ENCODE measurements at places on chromosomes 7 and 10. TPM values are rescaled to one million over a fixed set of nuclear protein-coding genes. Genes with fewer than 3 reads are reported as not detected.

- H3K4me1 ChIP-seq: no peaks in the 10 kb centered on the region
- DNase-seq: no peak
Observed at GRCh38 chr7:38775506-38776175, 133.3 kb downstream of the VPS41 start.

- no peak overlapping the region for H3K27ac ChIP-seq
- H3K36me3 ChIP-seq: no peaks in the 10 kb centered on the region
- H3K4me3 ChIP-seq: no peak overlapping the region
- no peaks in the 10 kb centered on the region for H3K27me3 ChIP-seq
- DNase-seq: no peak
Observed at GRCh38 chr10:69800109-69800508, 1.6 kb upstream of the COL13A1 start.

SYT15B gene
- 10.5 TPM for total RNA-seq

DNA sequence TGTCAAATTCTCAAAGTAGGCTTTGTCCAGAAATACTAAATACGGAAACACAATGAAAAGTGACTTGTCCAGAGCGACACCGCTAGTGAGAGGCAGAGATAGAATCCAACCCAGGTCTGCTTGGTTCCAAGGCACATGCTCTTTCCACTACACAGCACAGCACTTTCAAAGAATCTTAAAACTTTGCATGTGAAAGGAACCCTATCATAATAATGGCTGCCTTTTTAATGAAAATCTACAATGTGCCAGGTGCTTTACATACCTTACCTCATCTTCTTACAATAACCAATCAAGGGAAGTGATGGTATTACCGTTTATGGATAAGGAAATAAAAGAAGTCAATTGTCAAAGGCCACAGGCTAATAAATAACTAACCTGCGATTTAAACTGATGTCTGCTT lies 2.6 kb downstream of the CHCHD3 start:
- no peaks in the 10 kb centered on the region for H3K27me3 ChIP-seq
- DNase-seq: no peak

RHOBTB1 gene
- 16.0 TPM for total RNA-seq

- no peak overlapping the region for H3K27ac ChIP-seq
- no peaks in the 10 kb centered on the region for H3K27me3 ChIP-seq
- peaks cover 22% of the 10 kb centered on the region for H3K36me3 ChIP-seq
- H3K4me3 ChIP-seq: no peak overlapping the region
Observed at GRCh38 chr7:45020915-45021314, 20.9 kb downstream of the CCM2 start.

DNA sequence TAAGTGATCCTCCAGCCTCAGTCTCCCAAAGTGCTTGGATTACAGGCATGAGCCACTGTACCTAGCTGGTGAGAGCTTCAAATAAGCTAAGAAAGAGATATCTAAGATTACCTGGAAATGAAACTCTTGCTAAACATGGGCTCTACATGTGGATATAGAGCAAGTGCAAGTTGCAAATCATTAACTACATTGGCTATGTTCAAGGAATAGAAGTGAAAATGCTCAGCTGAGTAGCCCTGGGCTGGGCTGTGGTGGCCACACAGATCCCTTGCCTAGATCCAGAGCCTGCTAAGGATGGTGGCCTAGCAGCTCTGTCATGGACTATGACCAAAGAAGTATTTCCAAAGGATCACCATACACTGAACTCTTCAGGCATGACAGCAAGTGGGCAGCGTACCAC lies 209.3 kb downstream of the PLXNA4 start:
- H3K4me1 ChIP-seq: peaks cover 4% of the 10 kb centered on the region
- no peaks in the 10 kb centered on the region for H3K36me3 ChIP-seq
- H3K27me3 ChIP-seq: peaks cover 5% of the 10 kb centered on the region
- no peak overlapping the region for H3K27ac ChIP-seq
- no peak overlapping the region for H3K4me3 ChIP-seq

- peaks cover 61% of the 10 kb centered on the region for H3K27me3 ChIP-seq
- DNase-seq: no peak
- no peak overlapping the region for H3K27ac ChIP-seq
- peak overlapping the region; percentile 56 for H3K4me3 ChIP-seq
- H3K36me3 ChIP-seq: no peaks in the 10 kb centered on the region
Observed at GRCh38 chr7:20798081-20798693, 11.5 kb upstream of the SP8 start.

DNA sequence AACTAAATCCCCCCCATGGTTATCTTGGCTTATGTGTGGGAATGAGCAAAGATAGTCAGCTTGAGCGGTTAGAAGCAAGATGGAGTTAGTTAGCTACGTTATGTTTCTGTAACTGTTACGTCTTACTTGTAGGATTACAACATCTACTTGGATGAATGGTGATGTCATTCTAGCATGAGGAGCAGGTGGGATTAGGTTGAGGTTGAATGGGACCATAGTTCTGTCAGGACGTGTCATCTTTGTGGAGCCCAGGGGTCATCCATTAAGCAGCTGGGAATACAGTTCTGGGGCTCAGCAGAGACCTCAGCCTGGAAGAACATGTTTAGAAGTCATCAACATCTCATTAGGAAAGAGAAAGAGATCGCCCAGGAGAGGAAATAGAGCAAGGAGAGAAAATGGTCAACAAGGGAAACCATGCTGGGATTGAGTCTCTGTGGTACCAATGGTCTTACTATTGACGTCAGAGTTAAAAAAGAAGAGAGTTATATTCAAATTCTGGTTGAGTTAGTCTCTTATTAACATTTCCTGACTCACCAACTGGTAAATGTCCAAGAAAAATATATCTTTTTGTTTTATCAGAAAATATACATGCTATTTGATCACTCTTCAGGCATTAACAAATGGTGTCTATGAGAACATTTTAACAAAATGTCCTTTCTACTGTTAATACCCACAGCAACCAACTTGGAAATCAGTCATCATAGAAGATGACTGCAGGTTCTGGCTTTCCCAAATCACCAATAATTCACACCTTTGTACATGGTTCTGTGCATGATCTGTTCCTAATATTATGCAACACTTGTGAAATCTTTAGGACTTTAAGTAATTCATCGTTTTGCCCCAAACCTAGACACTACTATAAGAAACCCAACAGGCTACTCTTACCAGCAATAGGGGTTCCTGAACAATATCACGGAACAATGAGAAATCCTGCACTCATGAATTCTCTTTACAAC lies 96.9 kb downstream of the KIAA1217 start:
- no peak for DNase-seq
- no peak overlapping the region for H3K4me3 ChIP-seq
- H3K36me3 ChIP-seq: no peaks in the 10 kb centered on the region
- H3K27ac ChIP-seq: no peak overlapping the region
- no peaks in the 10 kb centered on the region for H3K4me1 ChIP-seq

DNA sequence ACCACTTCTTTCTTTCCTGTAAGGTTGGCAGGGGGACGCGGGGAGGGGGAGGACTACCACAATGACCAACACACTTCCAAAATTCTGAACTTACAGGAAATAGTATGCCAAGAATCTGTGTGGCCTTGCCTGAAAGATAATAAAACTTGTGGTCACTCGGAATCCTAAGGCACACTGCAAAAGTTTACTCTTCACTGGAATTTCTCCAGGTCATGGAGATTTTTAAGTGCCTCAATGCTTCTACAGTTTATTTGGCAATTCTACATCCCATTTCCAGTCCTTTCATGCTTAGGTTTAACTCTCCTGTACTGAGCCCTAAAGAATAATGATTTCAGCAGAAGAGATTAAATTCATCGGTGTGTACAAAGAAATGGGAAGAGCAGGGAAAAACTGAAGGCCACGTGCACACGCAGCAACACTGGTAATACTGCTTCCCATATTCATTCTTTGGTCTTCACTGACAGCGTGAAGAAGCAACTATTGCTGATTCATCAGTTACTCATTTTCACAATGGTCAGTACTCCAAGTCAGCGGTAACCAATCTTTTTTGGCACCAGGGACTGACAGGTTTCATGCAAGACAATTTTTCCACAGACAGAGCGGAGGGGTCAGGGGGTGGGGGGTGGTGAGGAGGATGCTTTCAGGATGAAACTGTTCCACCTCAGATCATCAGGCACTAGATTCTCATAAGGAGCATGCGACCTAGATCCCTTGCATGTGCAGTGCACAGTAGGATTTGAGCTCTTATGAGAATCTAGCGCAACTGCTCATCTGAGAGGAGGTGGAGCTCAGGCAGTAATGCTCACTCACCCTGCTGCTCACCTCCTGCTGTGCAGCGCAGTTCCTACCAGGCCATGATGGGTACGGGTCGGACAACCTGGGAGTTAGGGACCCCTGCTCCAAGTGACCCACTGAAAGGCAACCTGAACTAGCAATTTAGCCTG lies 9.8 kb downstream of the LARP4B start:
- peak overlapping the region; percentile 29 for H3K27ac ChIP-seq
- peak; percentile 11 for DNase-seq
- H3K27me3 ChIP-seq: no peaks in the 10 kb centered on the region
- no peaks in the 10 kb centered on the region for H3K36me3 ChIP-seq
- H3K4me1 ChIP-seq: peaks cover 30% of the 10 kb centered on the region

ANKIB1 gene
- 63.8 TPM for total RNA-seq

- DNase-seq: no peak
- H3K27ac ChIP-seq: no peak overlapping the region
- peaks cover 11% of the 10 kb centered on the region for H3K36me3 ChIP-seq
- H3K27me3 ChIP-seq: no peaks in the 10 kb centered on the region
Observed at GRCh38 chr7:158676171-158676840, 28.3 kb downstream of the NCAPG2 start.

- no peaks in the 10 kb centered on the region for H3K36me3 ChIP-seq
- H3K27me3 ChIP-seq: peaks cover 46% of the 10 kb centered on the region
- no peak overlapping the region for H3K27ac ChIP-seq
- DNase-seq: no peak
Observed at GRCh38 chr10:17412323-17412722, 42.1 kb downstream of the ST8SIA6 start.

GRCh38 chr10:116629340-116629739 lies 8.6 kb downstream of the PNLIPRP2 start:
- peak; percentile 34 for DNase-seq
- H3K36me3 ChIP-seq: no peaks in the 10 kb centered on the region
- no peaks in the 10 kb centered on the region for H3K4me1 ChIP-seq

GRCh38 chr7:42483886-42484285 lies 246.9 kb upstream of the GLI3 start:
- H3K36me3 ChIP-seq: no peaks in the 10 kb centered on the region
- H3K4me1 ChIP-seq: peaks cover 39% of the 10 kb centered on the region
- no peak for DNase-seq
- H3K27ac ChIP-seq: peak overlapping the region; percentile 31
- no peak overlapping the region for H3K4me3 ChIP-seq

COL13A1 gene
- 29.2 TPM for total RNA-seq

DNA sequence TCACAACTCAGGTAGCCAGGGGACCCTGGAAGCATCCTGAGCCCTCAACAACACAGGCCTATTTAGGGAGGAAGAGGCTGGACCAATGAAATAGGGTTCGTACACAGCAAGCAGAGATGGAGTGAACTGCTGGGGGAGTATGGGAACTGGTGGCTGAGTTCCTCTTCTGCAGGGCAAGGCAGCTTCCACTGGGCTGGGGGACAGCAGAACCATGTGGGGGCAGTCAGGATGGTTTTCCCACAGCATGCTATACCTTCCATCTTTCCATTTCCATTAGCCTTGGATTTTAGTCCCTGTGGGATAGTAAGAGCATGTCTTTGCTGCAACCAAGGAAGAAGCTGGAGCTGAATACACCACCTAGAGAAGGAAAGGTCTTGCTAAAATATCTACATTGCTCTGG lies 370.6 kb downstream of the CCSER2 start:
- DNase-seq: peak; percentile 17
- no peak overlapping the region for H3K4me3 ChIP-seq
- H3K36me3 ChIP-seq: no peaks in the 10 kb centered on the region
- H3K27ac ChIP-seq: no peak overlapping the region
- no peaks in the 10 kb centered on the region for H3K27me3 ChIP-seq

PSMG3 gene
- 28.9 TPM for total RNA-seq

METTL2B gene
- 33.2 TPM for total RNA-seq

DNA sequence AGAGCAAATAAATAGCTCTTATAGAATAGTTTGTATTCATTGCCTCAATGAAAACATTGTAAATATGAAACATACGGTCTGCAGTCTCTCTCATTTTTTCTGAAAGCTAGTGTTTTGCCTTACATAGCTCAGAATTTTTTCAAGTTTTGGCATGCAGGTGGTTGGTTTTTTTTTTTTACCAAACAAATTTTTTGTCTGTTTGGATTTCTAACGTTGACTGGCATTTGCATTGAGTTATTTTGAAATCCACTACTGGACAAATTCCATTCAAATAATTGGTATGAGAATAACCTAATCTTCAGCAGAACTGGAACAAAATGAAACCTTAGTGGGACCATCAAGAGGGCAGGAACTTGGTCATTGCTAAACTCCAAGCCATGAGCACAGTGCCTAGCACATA lies 107.6 kb upstream of the SAMD8 start:
- H3K4me1 ChIP-seq: peaks cover 5% of the 10 kb centered on the region
- H3K27me3 ChIP-seq: no peaks in the 10 kb centered on the region
- no peak overlapping the region for H3K4me3 ChIP-seq
- H3K36me3 ChIP-seq: peaks cover 21% of the 10 kb centered on the region

GRCh38 chr7:137838706-137839315 lies 8.0 kb downstream of the DGKI start:
- H3K36me3 ChIP-seq: peaks cover 8% of the 10 kb centered on the region
- H3K27me3 ChIP-seq: no peaks in the 10 kb centered on the region
- no peak for DNase-seq
- H3K4me3 ChIP-seq: no peak overlapping the region

GRCh38 chr10:17662193-17663138 lies 18.5 kb downstream of the STAM start:
- no peaks in the 10 kb centered on the region for H3K27me3 ChIP-seq
- peaks cover 43% of the 10 kb centered on the region for H3K4me1 ChIP-seq
- no peak overlapping the region for H3K4me3 ChIP-seq
- DNase-seq: no peak
